ENCODE measurements at places on chromosomes 2 and 18.

GRCh38 chr2:47535073-47535472 lies 132.1 kb downstream of the MSH2 start:
- DNase-seq = no peak

DNA sequence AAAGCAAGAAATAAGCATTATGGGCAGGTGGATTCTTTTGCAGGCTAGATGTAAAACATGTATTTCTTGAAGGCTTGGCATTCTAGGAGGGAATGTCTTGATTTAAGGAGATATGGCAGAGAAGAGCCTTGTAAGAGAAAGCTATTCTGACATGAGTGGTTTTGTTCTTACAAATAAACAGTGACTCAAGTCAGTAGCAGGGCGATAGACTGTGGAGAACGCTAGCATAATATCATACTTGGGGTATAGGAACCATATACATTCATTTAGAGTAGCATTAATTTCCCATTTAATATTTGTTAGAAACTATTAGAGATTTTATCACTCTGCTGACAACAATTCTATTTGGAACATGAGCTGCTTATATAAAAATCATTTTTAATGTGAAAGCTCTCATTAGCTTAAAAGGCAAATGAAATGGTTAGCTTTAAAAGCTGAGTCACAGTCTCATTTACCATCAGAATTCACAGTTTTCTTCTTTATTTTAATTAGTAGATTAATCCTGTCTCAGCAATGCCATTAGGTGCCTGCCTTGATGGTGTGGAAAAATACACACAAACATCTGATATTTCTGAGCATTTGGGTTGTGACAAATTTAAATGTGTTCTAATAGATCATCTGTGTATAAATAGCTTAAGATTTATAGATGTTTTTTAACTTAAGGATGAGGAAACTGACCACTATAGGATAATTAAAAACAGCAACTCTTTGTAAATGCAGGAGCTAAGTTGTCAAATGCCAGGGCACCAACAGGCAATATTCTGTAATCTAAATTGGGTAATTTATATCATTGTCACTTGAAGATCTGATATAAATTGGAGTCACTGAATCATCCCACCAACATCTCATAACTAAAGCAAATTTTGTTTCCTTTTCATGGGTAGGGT lies 276.7 kb downstream of the PLCL1 start:
- no peak for DNase-seq

DNA sequence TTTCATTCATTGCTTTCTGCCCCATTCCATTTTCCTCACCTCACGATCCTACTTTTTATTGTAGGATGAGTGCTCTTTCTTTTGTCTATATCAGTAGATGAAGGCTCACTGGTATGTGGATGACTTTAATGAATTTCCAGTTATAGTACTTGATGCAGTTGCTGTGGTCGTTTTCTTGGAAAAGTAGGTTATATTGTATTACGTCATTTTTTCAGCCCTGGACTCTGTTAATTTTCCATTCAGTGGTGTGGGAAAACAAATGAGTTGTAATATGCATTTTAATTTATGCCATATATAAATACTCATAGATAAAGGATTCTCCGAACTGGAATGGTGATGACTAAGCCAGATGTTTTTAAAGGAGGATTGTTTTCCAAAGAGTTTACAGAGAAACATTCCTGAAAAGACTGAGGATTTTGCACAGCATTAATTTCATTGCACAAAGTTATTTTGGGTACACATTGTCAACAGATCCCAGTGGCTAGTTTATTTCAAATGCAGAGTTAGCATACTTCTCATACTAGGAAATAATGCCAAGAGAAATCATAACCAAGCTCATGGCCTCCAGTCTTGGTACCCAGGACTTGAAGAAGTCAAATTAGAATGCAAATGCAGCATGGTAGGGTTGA lies 189.7 kb downstream of the PAX3 start:
- no peak for DNase-seq

- DNase-seq = no peak
These were observed 6.8 kb downstream of the THUMPD2 start for GRCh38 chr2:39772086-39772811.

DNA sequence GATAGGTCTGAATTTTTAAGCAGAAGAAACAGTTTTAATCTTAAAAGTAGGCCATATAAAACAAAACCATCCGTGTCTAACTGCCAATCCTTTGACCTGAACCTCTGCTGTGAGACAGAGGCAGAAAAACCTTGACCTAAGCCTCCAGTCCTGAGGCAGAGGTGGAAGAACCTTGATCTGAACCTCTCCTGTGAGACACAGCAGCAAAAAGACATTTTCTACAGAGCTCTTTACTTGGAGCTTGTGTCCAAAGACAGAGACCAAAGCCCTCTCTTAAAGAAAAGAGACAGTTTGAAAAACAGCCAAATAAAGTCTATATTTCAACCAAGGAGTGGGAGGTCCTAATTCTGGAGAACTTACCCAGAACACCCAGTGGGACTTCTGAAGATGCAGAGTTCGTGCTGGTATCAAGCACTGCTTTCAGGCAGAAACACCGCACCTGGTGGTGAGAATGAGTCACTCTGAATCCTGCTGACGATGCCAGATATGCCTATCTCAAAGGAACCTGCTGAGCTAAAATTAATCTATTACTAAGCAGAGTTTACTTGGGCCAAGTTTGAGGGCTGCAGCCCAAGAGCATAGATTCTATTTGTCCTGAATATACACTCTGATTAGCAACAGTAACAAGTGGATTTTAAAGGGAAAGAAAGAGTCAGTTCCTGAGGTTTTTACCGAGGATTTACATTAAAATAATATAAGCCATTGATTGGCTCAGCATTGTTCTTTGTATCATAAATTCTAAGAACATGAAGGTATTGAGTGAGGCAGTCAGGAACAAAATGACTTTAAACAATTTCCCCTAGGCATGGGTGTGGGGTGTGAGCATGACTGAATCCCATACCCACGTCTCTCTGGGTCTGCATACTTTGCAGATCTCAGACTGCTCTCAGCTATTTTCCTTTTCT lies 806.4 kb downstream of the TRIB2 start:
- no peak for DNase-seq

DNA sequence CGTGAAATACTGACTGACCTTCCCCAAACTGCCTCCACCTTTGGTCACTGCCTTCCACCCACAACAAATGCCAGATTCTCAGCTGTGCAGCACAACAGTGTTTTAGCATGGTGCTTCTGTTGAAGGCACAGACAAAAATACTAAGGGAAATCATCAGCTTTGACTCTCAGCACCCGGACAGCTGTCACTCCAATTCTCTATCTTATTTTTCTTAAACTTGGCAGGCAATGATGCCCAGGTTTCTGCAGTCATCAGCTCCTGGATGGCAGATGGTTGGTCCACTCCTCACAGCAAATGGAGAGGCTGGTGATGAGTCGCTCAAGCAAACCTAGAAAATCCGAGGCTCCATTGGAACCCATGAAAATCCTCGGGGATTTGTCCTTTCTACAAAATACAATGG lies 2.9 kb upstream of the FAM124B start:
- no peak for DNase-seq

- DNase-seq = no peak
These were observed 652 bp downstream of the GCA start for GRCh38 chr2:162344617-162344950.

GRCh38 chr2:174025271-174026121 lies 60.3 kb upstream of the SP3 start:
- DNase-seq = peak; percentile 96
